ENCODE measurements at places on chromosomes 16 and 17.

- no peak for DNase-seq
Measured at GRCh38 chr17:80475910-80476876, at the start of gene NPTX1. TSS of gene NPTX1 (minus strand) at chr17:80476607. CDS start at chr17:80476446, 161 bp downstream.

DNA sequence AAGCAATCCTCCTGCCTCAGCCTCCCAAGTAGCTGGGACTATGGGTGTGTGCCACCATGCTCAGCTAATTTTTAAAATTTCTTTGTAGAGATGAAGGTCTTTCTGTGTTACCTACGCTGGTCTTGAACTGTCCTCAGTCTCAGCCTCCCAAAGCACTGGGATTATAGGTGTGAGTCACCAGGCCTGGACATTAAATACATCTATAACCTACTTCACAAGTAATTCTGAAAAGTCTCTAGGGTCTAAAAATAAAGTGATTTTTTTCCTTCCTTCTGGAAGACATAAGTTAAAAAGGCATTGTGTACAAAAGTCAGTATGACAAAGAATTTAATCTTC is 118.3 kb downstream of the PARN start:
- no peak for DNase-seq

- no peak for DNase-seq
Measured at GRCh38 chr17:40699371-40699770, 4.2 kb downstream of the KRT24 start.

GRCh38 chr17:33929181-33929724 is 325.8 kb upstream of the CCL2 start:
- no peak for DNase-seq

GRCh38 chr16:11094075-11094856 is 149.9 kb downstream of the CLEC16A start:
- DNase-seq: no peak

DNA sequence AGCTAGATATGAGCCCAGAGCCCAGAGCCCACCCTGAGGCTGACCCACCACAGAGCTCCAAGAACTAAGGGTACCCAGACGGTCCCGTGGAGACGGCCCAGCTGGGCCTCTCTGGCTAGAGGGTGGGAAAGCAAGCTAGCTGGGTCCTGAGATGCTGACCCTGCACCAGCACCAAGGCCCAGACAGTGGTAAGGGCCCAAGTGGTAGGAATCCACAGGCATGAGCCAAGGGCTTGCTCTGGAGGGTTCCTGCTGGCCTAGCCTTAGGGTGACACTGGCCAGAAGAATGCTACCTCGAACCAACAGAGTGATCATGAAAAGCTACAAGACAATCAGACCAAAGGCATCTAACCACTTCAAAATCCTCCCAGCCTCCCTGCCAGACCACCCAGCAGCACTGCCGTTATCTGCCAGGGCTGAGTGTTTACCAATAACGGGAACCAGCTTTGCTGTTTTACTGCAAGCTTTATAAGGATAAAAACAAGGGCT is 13.2 kb downstream of the HIC1 start:
- DNase-seq: no peak

GRCh38 chr16:27302126-27302525 is 11.6 kb upstream of the IL4R start:
- peak; percentile 8 for DNase-seq

GRCh38 chr17:59493867-59494266 is 71.5 kb upstream of the DHX40 start:
- no peak for DNase-seq

DNA sequence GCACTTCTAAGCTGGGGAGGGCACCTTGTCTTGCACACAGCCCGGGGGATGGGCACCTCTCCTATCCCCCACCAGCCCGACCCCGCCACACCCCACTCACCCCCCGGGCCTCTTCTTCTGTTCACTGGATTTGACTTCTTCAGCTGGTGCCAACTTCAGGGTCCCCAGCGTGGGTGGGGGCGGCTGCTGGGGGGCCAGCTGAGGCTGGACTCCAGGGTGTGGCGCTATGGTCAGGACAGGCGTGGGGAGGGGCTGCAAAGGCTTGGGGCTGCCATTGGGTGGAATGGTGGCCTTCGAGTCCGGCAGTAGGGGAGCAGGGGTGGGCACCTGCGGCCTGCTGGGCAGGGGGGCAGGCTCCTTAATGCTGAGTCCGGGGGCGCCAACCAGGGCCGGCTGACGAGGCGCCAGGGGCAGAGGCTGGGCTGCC is 6.1 kb downstream of the MNT start:
- DNase-seq: peak; percentile 76

GRCh38 chr16:55062442-55062841 is 131.8 kb downstream of the IRX5 start:
- no peak for DNase-seq

- DNase-seq: no peak
Measured at GRCh38 chr17:8947201-8947600, 18.3 kb downstream of the PIK3R5 start.

GRCh38 chr17:80025796-80026195 is 9.9 kb downstream of the TBC1D16 start:
- DNase-seq: no peak

GRCh38 chr17:19013806-19014627 is 9.5 kb upstream of the FAM83G start:
- no peak for DNase-seq

GRCh38 chr17:41415833-41416335 is 8.5 kb downstream of the KRT37 start:
- no peak for DNase-seq

DNA sequence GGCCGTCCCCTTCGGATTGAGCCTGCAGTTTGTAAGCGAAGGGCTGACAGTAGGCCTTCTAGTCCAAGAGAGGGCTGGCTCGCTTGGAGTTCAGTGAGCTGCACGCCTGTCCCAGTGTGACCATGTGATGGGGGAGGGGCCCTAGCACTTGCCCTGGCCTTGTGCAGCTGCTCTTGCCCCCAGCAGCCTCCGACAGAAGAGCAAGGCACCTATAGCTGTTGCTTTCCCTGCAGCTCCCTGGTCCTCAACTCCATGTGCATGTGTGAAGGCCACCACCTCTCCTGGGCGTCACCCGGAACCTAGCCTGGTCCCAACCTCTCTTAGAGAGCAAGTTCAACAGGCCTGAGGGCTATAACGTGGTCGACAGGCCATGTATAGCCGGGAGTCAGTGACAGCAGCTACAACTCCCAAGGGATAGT is 5.6 kb downstream of the SPHK1 start:
- no peak for DNase-seq

GRCh38 chr17:57278740-57279387 is 22.5 kb downstream of the MSI2 start:
- DNase-seq: no peak

- DNase-seq: no peak
Measured at GRCh38 chr16:12341966-12342365, 365.4 kb downstream of the SNX29 start.

- peak; percentile 77 for DNase-seq
Measured at GRCh38 chr17:40062329-40063186, at the start of gene THRA. TSS of gene THRA (plus strand) at chr17:40062965. CDS start at chr17:40074489, 11,524 bp downstream.

DNA sequence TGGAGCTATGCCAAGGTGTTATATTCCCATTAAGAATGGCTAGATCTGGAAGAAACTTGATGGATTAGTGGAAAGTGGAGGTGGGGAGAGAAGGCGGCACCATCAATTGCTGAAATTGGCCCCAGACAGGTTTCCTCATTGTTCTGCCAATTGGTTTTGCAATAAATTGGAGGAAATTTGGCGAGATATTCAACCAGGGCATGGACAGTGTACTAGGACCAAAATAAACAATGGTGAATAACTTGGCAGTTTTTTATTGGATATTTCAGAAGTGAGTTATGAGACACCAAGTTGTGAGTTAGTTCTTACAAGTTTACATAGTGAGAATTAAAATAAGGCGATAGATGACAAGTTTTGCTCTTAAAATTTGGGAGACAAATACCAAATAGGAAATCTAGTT is 41.1 kb upstream of the SOX9 start:
- DNase-seq: no peak

- DNase-seq: no peak
Measured at GRCh38 chr16:50213939-50214519, 52.3 kb upstream of the ADCY7 start.

- no peak for DNase-seq
Measured at GRCh38 chr17:19744492-19744891, 3.6 kb downstream of the ALDH3A1 start.

- no peak for DNase-seq
Measured at GRCh38 chr17:67853703-67854102, 28.4 kb downstream of the BPTF start.

- DNase-seq: no peak
Measured at GRCh38 chr16:72371307-72372086, 199.5 kb upstream of the PMFBP1 start.

GRCh38 chr16:53872248-53873221 is 168.6 kb downstream of the FTO start:
- no peak for DNase-seq

- no peak for DNase-seq
Measured at GRCh38 chr17:47057830-47058229, 78.8 kb upstream of the RPRML start.

GRCh38 chr17:70929226-70929625 is 759.9 kb downstream of the KCNJ2 start:
- DNase-seq: no peak

GRCh38 chr17:48711128-48711527 is 11.2 kb downstream of the PRAC1 start:
- DNase-seq: no peak

DNA sequence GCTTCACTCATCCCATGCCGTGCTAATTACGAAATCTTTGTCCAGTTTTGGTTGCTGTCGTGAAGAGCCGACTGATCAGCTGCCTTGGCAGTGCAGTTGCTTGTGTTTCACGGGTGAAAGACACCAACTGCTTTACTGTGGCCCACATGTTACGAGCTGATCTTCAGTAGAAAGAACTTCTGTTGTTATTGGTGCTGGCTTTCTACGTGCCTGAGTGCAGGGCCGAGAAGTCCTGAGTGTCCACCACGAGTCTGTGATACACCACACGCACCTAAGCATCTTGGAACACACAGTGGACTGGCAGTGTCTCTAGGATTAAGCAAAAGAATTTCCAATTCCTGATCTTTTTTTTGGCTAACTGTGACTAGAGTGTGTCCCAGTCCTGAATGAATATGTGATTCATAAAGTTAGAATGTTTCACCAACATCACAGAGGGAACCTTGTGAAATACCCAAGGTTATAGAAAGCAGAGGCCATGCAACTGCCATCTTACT is 70.4 kb upstream of the CLEC18A start:
- DNase-seq: no peak

DNA sequence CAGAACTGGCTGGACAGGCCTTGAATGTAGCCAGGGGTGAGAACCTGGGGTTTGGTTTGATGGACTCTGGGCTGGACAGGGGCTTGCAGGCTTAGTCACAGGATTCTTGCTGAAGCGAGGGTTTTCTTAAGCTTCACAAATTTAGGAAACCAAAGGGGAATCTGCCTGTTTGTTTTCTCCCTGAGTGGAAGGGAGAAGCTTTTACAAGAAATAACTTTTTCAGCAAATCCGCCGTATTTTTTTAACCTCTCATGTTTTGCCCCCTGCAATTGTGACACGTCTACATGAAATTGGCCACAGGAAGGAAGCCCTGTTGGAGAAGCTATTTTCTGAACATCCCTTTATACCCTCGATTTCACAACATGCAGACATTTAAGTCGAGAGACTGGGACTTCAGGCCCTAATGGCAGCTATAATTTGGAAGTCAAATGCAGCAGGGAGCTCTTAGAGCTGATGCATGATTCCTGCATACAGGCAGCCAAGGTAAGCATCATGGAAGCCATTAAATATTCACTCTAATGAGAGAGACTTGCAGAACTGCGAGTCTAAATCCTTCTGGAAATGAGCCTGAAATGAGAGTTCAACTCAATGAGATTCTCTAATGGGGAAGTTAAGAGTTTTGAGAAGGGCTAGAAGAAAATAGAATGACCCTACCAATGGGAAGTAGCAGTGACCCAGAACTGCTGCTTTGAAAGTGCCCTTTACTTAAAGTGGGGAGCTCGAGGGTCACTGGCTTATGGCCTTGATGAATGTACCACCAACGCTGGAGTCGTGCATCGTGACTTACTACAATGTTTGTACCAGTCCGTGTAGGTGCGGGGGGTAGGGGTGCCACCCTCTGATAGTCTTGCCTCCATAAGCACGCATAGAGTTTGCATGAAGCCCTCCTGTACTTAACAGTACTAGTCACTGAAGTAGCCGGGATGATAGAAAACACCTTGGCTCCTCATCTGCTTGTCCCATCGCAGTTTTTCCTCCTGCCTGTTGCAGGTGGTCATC is 45.1 kb upstream of the IRF8 start:
- DNase-seq: no peak

GRCh38 chr17:55321427-55322060 is 56.8 kb downstream of the HLF start:
- DNase-seq: no peak

GRCh38 chr17:17836250-17836817 is 452 bp downstream of the SREBF1 start:
- peak; percentile 98 for DNase-seq

GRCh38 chr17:71900621-71901229 is 220.1 kb upstream of the SOX9 start:
- no peak for DNase-seq

DNA sequence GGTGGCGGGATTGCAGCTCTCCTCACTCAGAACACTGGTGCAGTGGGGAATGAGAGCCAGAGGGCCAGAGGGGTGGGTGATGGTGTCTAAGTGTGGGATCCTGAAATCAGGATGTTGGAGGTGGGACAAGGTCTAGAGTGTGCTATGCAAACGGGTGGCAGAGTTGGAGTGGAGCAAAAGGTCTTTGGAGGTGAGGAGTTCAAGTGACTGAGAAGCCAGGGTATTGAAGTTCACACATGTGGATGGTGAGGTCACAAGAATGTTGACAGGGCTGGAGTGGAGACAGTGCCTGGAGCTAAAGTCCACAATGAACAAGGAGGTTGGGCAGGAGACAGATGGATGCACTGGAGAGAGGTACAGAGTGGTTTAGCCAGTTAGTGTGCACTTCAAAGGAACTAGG is 38.3 kb upstream of the MAP3K14 start:
- peak; percentile 43 for DNase-seq

DNA sequence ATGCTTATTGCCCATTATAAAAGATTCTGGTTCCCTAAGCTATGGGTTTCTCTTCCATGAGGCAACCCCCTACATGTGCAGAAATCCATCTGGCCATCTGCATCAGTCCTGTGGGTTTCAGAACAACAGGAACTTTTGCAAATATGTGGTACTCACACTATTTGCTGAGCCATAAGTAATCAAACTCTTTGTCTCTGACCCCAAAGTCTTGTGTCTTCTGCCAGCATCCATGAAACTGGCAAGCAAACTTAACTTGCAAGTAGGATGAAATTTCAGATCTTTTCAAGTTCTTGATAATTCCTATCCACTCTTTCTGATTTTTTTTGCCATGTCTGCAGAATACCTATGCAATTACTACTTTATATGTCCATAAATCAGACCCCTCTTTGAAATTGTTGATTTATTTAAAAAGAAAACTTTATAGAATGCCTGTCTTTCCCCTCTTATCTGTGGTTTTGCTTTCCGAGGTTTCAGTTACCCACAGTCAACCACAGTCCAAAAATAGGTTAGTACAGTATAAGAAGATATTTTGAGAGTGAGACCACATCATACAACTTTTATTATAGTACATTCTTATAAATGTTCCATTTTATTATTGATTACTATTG is 158.4 kb upstream of the IRX3 start:
- no peak for DNase-seq

GRCh38 chr16:11871193-11871592 is 19.9 kb upstream of the RSL1D1 start:
- no peak for DNase-seq
